ENCODE measurements at places on chromosomes 2 and 18. TPM values are rescaled to one million over a fixed set of nuclear protein-coding genes. Genes with fewer than 3 reads are reported as not detected.

The AKAIN1 gene
- not detected for polyA plus RNA-seq

The STON1 gene
- 5.5 TPM for polyA plus RNA-seq

The SIX2 gene
- 1.1 TPM for polyA plus RNA-seq

The SLC40A1 gene
- 0.10 TPM for polyA plus RNA-seq

The PROKR1 gene
- polyA plus RNA-seq: 1.1 TPM
